T-helper 22 cell (primary cell): ENCODE measurements at places on chromosomes 16 and 17.

DNA sequence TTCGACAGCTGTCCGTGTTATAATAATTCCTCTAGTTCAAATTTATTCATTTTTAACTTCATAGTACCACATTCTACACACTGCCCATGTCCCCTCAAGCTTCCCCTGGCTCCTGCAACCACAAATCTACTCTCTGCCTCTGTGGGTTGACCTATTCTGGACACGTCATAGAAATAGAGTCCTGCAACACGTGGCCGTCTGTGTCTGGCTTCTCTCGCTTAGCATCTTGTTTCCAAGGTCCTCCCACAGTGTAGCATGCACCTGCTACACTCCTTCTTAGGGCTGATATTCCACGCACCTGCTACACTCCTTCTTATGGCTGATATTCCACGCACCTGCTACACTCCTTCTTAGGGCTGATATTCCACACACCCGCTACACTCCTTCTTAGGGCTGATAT, 16.5 kb downstream of the SCGB1C2 start:
- DNase-seq: no peak

DNA sequence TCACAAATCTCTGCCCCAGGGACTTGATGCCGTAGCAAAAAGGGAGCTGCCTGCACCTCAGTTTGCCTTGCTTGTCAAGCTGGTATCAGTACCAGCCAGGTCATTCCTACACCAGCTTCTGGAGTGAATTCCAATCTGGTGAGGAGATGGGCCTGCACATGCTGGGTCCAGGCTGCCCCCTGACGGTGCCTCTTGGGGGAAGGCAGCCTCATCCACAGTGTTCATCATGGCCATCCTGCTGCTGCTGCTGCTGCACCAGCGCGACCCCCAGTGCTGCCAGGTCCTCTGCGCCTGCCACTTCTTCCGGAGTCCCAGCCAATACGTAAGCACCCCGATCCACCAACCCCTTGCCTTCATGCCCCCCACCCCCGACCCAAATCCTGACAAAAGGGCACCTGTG, 8.3 kb downstream of the MRPL27 start:
- DNase-seq: no peak

DNA sequence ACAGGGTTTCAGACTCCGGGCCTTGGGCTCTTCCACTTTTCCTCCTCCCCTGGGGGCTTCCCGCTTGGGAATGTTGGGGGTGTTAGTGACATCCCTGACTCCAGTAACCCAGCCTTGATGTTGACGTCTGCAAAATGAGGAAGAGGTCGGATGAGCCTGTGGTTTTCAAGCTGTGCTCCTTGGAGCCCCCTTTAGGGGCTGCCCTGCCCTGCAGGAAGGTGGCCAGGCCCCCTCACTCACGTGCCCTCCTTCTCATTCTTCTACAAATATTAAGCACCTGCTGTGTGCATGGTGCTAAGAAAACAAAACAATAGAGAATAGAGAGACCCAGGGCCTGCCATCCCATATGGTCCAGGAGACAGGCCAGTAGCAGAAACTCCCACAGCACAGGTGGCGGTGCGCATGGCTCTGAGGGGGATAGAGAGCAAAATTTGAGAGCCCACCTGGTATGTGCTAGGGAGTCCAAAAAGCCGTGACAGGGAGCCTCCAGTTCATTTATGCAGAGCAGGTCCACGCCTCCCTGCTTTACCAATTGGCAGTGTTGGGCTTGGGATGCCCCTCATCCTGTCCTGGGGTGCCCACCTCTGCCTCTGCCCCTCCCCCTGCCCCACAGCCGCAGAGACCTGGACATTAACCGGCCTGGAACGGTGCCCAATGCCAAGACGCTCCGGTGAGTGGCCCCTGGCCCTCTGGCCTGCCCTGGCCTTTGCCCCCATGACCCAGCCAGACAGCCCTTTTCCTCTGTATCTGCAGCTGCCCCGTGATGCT, 7.4 kb downstream of the NDRG4 start:
- no peak for DNase-seq

GRCh38 chr17:29032013-29032856, 10.7 kb upstream of the PIPOX start:
- DNase-seq: no peak
